ENCODE measurements at places on chromosomes 12 and 14.

DNA sequence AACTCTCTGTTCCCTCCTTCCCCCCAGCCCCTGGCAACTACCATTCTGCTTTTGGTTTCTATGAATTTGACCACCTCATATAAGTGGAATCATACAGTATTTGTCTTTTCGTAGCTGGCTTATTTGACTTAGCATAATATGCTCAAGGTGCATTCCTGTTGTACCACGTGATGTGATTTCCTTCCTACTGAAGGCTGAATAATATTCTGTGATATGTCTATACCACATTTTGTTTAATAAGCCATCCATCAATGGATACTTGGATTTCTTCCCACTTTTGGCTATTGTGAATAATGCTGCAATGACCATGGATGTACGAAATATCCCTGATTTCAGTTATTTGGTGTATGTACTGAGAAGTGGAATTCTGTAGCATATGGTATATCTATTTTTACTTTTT, 16.3 kb downstream of the NDUFA9 start:
- DNase-seq, result no peak

GRCh38 chr12:58774731-58775130, 145.6 kb downstream of the LRIG3 start:
- no peak for DNase-seq

DNA sequence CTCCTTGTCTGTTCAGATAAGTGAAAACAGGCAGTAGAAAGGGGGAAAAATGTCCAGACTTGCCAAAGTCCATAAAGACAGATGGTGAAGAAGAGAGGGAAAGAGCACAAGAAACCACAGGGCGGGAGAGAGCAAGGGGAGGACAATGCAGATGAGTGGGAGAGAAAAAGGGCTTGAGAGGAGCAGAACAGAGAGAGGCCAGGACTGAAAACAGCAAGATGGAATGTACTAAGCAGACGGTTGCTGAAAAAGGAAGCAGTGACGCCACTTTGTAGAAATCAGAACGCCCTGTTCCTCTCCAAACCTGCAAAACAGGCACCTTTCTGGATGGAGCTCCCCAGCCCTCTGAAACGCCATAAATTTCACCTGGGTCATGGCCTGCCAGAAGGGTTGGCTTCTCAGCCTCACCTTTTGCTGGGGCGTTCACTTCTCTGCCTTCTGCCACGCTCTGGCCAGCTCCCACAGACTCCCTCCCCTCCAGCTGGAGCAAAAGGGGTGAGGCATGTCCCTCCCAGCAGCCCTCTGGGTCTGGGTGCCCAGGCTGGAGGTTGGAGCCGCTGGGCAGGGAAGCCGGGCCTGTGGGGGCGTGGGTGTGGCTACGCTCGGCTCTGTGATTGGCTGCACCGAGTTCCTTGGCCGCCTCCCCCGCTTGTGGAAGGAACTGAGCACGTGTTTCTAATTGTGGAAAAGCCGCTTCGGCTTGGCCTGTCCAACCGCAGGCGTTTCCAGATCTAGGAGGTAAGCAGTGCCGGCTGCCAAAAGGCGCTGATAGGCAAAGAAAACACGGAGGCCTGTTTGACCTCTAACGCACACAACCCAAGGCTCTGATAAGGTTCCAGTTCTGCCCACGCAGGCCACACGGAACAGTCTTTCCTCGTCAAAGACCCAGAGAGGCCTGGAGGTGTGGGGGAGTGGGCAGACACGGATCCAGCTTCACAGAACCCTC, 29.3 kb downstream of the SLC7A8 start:
- no peak for DNase-seq

DNA sequence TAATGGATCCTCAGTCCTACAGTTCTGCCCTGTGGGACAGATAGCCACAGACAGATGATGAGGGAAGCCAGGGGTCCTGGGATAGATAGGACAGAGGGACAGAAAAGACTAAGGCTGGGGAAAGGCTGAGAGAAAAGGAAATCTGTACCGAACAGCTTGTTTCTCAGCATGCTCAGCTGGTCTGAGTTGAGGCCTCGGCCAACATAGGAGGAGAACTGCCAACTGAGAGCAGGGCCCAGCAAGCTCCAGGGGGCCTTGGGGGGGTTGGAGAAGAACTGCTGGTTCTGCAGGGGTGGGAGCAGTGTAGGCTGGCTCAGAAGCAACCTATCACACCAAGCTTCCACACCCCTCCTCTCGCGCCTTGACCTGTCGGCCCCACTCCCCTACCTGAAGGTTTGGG, 10.1 kb downstream of the IL23A start:
- no peak for DNase-seq

- no peak for DNase-seq
Measured at GRCh38 chr14:99548871-99549515, 55.0 kb downstream of the CCDC85C start.

GRCh38 chr12:58367041-58367440, 425.7 kb downstream of the ATP23 start:
- no peak for DNase-seq

DNA sequence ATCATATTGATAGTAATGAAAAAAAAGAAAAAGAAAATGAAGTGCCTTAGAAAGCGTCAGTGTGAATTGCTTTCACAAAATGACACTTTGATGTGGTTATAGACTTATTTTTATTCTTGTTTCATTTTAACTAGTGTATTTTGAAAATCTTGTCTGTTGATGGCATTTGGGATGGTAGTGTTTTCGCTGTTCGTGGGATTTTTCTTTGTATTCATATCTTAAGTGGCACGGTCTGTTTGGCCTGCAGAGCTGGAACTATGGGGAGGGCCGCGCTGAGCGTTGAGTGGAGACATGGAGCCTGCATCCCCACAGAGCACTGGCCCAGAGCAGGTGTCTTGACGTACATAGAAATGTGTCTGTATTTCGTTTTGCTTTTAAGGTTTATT, 61.6 kb downstream of the WDR20 start:
- no peak for DNase-seq

- peak; percentile 88 for DNase-seq
Measured at GRCh38 chr12:76183459-76184186, 99.1 kb upstream of the NAP1L1 start.

DNA sequence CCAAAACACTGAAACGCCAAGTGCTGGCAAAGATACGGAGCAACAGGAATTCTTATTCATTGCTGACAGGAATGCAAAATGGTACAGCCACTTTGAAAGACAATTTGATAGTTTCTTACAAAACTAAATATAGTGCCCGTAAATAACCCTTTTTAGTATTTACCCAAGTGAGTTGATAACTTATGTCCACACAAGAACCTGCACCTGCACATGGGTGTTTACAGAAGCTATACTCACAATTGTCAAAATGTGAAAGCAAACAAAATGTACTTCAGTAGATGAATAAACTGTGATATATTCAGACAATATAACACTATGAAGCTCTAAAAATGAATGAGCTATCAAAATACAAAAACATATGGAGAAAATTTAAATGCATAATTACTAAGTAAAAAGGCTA, 86.6 kb downstream of the ATXN7L3B start:
- no peak for DNase-seq

- DNase-seq, result no peak
Measured at GRCh38 chr14:97456958-97457357, 659.8 kb downstream of the VRK1 start.

DNA sequence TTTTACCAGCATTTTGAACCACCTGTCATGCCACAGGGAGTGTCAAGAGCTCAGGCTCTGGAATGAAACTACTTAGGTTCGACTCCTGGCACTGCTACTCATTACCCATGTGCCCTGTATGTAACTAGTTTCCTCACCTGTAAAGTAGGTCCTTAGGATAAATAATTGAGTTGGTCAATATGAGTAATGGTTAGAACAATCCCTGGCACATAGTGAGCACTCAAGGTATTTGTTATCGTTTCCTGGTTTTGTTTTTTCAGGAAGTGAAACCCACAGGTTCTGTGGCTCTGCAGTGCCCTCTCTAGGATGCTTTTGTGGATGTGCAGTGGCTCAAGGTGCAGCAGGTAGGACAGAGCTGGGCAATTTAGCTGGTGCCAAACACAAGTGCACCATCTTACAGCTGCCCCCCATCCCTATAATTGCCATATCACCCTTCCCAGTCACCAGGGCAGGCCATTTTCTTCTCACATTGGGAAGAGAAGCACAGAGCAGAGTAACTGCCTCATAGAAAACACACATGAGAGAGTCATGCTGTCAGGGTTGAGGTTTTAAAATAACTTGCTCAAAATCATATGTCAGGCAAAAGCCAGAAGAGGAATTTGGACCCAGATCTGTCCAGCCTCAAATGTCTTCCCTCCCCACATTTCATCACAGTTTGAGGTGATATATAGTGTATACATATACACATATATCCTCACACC, 297.5 kb downstream of the RPAP3 start:
- no peak for DNase-seq

- DNase-seq, result no peak
Measured at GRCh38 chr12:126949558-126949957, 1317.4 kb upstream of the TMEM132C start.

DNA sequence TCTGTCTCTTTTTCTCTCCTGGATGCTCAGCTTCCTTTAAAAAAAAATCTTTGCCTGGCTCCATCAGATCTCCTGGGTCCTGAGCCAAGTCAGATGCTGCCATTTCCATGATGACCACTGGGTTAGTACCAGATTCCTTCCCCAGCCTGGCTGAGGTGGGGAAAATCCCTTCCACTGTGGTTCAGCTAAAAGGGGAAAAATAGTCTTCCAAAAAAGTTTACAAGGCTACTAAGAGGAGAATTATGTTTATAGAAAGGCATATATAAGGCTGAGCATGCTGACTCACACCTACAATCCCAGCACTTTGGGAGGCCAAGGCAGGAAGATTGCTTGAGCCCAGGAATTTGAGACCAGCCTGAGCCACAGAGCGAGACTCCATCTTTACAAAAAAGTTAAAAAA, 28.4 kb upstream of the GAS2L3 start:
- no peak for DNase-seq

- peak; percentile 11 for DNase-seq
Measured at GRCh38 chr12:13941258-13942249, 39.8 kb downstream of the GRIN2B start.

DNA sequence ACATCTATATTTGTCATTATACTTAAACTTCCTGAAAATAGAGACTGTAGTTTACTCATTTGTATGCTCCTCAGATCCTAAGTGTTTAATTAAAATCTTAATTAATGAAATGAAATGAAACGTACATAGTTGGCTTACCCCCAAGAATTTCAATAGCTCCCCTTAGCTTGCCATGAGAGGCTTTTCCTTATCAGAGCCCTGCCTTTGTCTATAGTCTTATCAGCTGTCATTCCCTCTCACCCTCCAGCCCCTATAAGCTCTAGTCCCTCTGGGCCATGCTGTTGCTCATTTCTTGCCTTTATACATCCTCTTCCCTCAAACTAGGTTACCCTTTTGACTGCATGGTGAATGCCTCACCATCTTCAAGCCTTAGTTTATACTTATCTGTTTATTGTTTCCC, 1.1 kb upstream of the RTRAF start:
- no peak for DNase-seq

- DNase-seq, result no peak
Measured at GRCh38 chr14:95337041-95337595, 17.4 kb upstream of the CLMN start.

All from GM04503 (cell line).